GDM1 (cell line): ENCODE measurements at places on chromosomes 6 and 20.
A peak's percentile ranks its signal among the peaks of the same experiment; 100 is the strongest.

GRCh38 chr6:170187669-170188566 is 103.0 kb downstream of the DLL1 start:
- DNase-seq, result no peak

GRCh38 chr6:48985025-48985424 is 478.0 kb downstream of the MMUT start:
- no peak for DNase-seq

DNA sequence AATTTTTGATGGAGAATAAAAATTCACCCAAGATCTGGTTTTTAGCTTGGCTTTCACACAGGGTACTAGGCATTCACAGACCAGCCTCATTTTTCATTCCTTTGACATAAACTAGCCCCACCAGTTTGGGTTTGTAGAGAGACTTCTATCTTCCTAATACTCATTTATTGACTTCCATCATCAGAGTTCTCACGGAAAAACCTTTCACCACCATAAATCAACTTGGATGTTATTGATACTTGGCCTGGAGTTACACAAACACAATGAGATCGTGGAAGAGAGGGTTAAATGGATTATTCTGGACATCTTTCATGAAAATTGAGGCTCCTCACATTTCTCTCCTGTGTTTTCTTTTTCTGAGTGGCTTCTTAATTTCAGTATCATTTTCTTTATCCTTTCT is 26.8 kb upstream of the EDN1 start:
- no peak for DNase-seq

GRCh38 chr20:62466072-62466760 is 9.6 kb downstream of the GATA5 start:
- DNase-seq, result no peak

DNA sequence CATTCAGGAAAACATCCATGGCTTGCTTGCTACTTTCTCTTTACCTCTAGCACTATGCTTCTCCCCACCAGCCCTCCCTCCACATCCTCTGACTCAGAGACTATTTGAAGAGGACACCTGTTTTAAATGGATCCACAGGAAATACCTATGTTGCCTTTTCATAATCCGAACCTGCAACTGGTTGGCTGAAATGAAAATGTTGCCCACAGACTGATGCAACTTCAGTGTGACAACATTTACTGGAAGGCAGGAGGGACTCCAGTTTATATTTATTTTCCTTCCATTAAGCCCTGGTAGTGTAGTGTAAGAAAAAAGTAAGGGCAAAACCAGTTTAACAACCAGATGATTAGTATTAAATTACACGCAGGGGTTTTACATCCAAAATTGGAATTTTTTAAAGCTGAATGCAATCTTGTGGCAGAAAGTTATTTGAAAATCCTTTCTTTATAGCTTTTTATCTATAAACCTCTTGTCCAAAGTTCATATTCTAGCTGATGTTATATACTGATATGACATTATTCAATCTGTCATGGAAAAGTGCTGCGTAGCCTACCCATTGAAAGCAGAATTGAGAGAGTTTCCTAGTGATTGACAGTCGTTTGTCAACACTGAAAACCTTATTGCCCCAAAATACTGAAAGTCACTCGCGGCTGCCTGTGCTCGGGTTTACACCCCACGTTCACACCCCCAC is 881 bp upstream of the AIG1 start:
- no peak for DNase-seq

GRCh38 chr20:50911030-50911429 is 20.2 kb downstream of the ADNP start:
- no peak for DNase-seq

DNA sequence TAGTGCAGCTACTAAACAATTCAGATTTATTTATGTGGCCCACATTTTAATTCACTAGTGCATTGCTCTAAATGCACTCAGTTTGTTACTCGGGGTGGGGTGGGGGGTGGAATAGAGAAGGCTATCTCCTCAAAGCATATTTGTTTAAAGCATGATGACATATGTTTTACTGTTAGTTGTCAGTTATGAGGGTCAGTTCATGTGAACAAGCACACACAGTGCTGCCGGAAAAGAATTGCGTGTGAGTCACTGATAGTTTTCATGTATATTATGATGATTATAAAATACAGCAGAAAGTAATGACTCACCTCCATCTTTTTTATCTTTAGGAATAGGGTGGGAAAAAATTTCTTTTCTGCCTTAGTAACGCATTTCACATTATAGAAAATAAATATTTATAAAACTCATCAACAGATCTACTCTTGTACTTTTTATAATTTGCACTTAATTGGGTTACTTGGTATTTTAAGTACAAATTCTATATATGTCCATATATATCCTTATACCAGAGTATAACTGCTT is 42.2 kb upstream of the STXBP5 start:
- DNase-seq, result no peak

DNA sequence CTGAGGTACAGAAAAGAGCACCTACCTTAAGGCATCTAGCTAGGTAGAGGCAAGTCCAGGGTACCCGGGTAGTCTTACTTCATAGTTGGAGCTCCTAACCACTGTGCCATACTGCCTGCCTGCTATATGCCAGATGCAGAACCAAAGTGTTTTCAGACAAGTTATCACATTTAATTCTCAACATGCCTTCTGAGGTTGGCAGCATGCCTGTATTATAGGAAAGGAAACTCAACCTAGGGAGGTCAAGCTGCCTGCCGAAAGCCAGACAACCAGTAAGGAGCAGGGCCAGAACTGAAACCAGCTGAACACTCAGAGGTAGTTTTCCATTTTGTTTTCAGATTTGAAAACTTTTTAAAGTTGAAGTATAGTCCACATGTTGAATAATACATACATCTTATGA is 5.4 kb downstream of the CTNNBL1 start:
- DNase-seq, result no peak

- no peak for DNase-seq
Observed at GRCh38 chr20:57719951-57720350, 10.1 kb upstream of the PMEPA1 start.

- no peak for DNase-seq
Observed at GRCh38 chr20:24543741-24544140, 74.3 kb downstream of the SYNDIG1 start.

DNA sequence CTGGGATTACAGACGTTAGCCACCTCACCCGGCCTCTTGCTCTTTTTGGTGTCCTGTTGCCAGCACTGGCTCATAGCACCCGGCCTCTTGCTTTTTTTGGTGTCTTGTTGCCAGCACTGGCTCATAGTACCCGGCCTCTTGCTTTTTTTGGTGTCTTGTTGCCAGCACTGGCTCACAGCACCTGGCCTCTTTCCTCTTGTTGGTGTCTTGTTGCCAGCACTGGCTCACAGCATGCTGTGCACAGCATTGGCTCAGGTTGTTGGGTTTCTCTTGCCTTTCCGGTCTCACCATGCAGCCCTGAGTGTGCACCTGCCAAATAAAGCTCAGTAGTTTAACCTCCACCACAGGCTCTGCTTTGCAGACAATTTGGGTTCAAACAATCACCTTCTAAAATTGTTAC is 208.2 kb downstream of the THBS2 start:
- no peak for DNase-seq

DNA sequence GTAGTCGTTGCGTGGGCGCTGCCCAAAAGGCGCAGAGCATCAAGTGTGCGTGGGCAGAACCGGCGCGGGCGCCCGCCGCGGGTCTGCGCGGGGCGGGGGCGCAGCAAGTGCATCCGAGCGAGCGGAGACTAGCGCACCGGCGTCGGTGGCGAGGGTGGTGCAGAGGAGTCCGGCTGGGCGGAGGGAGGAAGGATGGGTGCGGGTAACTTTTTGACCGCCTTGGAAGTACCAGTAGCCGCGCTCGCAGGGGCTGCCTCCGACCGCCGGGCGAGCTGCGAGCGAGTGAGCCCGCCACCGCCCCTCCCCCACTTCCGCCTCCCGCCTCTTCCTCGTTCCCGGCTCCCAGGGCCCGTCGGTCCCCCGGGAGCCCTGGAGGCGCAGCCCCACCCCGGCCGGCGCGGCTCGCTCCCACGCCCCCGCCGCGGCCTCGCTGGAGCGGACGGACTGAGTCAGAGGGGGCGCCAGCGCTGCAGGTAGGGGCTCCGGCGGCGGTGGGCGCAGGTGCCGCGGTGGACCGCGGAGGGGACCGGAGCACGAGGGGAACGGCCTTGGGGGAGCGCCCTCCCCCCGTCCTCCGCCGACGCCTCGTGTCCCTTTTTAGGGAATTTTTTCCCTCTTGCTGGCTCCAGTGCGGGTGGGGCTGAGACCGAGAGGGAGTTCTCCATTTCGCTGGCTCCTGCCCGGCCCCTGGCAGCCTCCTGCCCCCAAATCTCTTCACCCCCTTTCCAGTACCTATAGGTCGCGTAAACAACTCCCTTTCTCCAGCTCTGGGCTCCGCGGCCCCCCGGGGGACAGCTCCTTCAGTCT is 1.6 kb upstream of the DBNDD2 start:
- DNase-seq, result peak; percentile 4

DNA sequence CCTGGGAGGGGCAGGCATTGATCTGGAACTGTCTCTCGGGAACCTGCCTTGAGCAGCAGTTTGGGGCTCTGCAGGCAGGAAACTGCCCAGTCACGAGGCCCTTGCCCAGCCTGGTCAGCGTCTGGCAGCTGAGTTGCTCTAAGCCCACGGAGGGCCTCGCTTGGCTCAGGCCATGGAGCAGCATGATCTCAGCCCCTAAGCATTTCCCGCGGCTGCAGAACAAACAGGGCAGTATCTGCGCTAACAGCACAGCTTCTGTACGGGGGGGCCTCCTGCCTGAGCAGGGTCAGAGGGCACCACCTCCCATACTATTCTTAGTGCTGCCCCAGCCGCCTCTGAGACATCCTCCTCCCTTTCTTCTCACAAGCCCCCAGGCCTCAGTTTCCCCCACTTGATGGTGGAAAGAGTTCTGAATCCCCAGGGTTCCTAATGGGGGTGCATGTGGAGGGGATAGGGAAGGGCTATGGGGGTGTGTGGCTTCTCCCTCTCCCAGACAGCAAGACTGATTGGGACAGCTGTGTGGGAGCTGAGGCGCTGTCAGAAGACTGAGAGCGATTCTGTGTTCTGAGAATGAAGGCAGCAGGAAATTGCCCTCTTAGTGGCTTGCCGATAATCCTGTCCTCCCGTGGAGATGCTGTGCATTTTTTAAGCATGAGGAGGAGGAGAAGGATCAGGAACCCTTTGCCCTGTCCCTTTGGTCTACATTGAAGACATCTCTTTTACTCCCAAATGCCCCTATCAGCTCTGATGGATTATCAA is 46.4 kb downstream of the MOCS1 start:
- DNase-seq, result no peak

- no peak for DNase-seq
Observed at GRCh38 chr6:165962366-165962765, 205.3 kb downstream of the TBXT start.

GRCh38 chr20:7410150-7410549 is 530.1 kb downstream of the HAO1 start:
- DNase-seq, result no peak

- DNase-seq, result no peak
Observed at GRCh38 chr6:56643379-56644089, 845 bp upstream of the DST start.

DNA sequence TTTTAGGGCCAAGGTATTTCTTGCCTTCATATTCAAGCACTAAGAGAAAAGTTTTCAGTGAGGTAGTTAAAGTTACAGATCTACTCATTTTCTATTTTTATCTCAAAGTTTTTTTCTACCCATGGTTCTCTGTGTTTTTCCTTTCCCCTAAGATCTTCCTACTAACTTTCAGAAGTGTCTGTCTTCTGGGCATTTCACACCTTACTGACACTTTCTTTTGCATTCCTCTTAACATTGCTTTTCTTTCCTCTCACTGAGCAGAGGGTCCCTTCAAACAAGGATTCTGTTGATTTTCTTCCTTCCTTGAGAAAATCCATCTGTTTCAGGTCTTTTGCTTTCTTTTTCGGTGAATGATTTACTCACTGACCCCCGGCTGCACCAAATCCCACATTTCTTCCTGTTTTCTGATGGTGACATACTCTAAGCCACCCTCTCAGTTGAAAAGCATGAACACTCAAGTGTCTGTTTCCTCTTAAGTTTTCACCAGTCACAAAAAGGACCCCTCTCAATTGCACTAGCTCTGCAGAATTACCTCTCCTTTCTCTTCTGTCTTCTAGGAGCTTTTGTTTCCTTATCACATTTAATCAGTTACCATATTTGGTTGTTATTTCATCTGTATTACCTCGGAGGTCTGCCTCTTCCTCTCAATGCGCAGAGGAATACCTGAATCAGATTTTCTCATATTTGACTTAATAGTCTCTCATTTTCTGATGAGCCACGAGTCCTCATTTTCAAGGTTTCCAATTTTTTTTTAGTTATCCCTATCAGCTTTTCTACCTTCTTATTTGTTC is 73.5 kb upstream of the RNF217 start:
- DNase-seq, result no peak

- no peak for DNase-seq
Observed at GRCh38 chr20:11054266-11054993, 380.6 kb upstream of the JAG1 start.

GRCh38 chr6:143397227-143398222 is 53.0 kb downstream of the ADAT2 start:
- no peak for DNase-seq

- no peak for DNase-seq
Observed at GRCh38 chr6:140271759-140272377, 897.4 kb upstream of the CITED2 start.

DNA sequence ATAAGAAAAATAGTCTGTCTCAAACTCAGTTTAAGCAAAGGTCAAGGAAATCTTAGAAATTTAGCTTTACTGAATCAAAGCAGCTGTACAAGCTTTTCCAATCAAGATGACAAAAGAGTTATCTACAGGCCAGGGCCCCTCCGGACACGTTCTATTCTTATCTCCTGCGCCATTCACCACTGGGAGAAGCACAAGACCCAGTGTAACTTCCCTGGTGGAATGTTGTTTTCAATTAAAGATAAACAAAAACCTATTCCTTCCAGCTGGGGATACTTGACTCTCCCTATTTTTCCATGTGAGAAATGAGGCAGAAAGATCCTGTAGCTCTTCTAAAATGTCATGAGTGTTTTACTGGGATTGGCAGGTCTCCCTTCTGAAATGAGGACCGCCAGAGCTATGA is 123.3 kb downstream of the TBX18 start:
- no peak for DNase-seq

DNA sequence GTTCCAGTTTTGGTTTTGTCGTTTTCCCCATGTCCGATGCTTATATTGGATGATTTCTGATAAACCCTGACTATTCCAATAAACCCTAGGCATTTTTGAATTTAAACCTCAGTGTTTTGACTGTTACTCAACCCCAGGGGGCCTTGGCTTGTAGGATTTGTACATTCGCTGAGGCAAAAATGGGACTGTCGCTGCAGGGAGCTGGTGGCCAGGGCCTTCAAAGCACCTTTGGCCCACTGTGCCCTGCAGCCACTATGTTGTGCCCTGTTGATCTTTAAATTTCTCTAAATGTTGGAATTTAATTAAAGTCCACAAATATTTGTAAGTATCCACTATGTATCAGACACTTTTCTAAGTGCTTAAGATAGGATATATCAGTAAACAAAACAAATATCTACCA is 9.5 kb upstream of the NOL7 start:
- no peak for DNase-seq

DNA sequence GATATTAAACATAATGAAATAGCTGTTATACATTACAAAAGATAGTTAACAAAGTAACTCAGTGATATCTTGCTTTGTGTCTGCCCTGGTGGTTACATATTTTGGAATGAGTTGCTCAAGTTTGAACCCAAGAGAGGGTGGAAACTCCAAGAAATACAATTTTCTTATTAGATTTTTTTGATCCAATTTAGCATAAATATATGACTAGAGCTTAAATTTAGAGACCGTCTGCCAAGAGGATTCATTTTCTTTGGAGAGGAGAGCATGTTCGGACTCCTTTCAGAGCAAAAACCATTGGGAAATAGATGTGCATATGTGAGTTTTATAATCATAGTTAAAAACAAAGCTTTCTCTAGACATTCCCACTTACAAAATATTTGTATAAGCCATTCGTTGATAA is 353.4 kb downstream of the EPM2A start:
- no peak for DNase-seq
